SHP77 (cell line): ENCODE measurements at places on chromosomes 11 and 22.
A peak's percentile ranks its signal among the peaks of the same experiment; 100 is the strongest.

DNA sequence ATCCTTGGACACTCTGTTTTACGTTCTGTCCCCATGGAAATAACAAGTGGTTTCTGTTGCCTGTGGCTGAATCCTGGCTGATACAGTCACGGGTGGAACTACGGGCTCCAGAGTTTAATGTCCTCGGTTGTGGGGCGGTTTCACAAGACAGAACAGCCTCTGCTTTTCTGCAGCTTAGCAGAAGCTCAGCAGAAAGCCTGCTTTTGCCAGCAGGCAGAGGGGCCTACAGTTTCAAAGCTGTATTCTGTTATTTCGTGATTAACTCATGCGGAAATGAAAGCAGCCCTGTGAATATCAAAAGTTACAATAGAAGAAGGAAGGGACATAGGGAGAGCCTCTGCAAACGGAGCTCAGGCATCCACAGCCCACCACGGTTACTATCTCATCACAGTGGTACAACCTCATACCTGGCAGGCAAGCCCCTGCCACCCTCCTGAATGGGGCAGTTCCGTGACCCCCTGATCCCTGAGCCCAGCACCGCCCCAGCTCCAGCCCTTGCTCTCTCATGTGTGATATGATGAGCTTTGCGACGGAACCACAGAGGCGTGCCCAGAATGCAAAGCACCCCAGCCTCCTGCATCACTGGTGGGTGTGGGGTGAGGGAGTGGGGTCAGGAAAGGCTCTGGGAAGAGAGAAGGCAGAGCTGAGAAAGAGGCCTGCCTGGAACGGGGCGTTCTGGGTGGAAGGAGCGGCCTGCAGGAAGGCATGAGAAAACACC, 360.6 kb downstream of the BRD1 start:
- no peak for DNase-seq

DNA sequence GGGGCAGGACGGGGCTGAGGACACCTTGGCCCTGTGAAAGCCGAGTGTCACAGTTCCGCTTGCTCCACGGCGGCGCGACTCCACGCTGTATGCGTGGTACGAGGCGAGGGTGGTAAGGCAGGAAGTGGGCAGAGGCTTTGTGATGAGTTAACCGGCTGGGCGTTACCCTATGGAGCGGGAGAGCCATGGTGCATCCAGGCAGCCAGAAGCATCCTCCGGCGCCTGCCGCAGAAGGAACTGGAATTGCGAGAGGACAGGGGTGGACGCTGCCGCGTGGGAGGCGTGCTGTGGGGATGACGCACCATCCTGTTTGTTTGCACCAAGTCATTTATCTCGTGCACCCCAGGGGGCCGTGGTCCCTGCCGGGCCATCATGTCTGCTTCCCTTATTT, 643.9 kb downstream of the BRD1 start:
- DNase-seq = no peak

DNA sequence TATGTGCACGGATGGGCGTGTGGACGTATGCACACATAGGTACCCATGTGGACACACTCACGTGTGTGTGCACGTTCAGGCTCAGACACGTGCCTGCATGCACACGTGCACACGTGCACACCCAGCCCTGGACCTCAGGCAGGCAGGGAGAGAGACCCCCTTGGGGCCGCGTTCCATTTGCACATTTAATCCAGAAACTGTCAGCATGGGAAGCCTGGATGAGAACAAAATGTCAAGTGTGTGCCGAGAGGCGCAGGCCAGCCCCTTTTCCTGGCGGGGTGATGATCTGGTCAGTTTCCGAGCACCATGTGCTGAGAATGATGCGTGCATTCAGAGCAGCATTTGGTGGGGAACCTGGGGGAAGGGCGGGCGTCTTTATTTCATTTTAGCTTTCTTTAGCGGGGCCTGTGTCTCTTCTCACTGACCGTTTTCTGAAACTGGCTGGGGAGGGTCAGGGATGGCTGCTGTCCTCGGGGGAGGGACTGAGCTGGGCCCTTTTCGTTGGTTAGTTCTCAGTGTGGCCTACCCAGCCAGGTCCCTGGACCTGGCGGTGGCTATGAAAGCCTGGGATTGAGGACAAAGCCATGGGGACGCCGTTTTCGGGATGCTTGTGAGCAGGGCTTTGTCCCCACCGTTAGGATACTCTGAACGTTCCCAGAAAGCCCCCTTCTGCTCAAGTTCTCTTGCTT, 96.3 kb downstream of the KCNQ1 start:
- DNase-seq = no peak

GRCh38 chr22:21639359-21639758, 2.7 kb upstream of the SDF2L1 start:
- DNase-seq = no peak

DNA sequence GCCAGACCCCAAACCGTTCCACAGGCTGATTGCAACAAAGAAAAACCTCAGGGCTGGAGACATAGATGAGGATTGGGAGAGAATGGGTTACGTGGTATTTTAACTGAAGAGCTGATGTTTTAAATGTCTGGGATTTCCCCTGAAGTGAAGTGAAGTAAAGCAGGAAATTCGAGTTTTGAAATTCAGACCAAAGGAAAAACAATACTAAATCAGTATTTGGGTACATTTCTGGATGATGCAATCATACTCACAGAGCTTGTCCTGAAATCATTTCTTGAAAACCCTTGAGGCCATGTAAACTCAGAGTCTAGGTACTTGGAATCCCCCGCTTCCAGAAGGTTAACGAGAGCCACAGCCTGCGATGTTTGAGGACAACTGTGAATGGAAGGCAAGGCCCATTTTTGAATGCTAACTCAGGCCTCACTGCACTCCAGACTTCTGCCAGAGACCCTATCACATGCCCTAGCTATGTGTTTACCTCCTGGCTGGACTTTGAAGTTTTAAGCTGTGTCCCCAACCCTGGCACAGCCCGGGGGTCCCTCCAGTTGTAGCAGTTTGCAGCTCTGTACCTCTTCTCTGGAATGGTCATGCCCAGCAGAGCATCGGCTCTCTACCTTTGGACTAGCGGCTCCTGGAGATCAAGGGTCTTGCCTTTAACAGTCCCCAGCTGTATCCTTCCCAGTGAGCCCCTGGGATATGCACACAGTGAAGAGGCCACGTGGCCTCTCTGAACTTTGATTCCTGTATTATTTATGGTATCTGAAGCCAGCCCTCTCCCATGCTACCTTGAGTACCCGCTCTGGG, 5.4 kb upstream of the FTH1 start:
- no peak for DNase-seq

GRCh38 chr11:79663017-79663416, 222.2 kb upstream of the TENM4 start:
- peak; percentile 46 for DNase-seq

- DNase-seq = peak; percentile 42
These were observed 17.2 kb downstream of the CLDN25 start for GRCh38 chr11:113796663-113797259.

DNA sequence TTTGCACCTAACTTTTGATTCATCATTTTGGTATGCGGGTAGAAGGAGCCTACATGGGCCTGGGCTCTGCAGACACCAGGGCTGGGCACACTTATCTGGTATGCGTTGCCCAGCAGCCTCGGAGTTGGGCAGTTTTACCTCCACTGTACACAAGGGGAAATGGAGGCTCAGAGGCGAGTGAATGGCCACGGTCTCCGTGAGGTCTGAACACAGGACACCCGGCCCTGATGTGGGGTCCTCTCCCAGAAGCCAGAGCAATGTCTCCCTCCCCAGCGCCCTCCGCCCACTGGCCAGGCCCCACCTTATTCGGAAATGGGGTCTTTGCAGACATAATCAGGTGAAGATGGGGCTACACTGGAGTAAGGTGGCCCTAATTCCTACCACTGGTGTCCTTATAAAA, 43.7 kb downstream of the OSBPL5 start:
- DNase-seq = no peak

- DNase-seq = no peak
These were observed 93.2 kb upstream of the BMAL1 start for GRCh38 chr11:13184295-13184794.

- DNase-seq = no peak
These were observed 29.3 kb downstream of the CELF1 start for GRCh38 chr11:47523490-47524225.

- no peak for DNase-seq
These were observed 20.3 kb downstream of the MMP20 start for GRCh38 chr11:102604875-102605274.

- DNase-seq = peak; percentile 83
These were observed 87.4 kb upstream of the ARHGAP32 start for GRCh38 chr11:129279326-129280026.

DNA sequence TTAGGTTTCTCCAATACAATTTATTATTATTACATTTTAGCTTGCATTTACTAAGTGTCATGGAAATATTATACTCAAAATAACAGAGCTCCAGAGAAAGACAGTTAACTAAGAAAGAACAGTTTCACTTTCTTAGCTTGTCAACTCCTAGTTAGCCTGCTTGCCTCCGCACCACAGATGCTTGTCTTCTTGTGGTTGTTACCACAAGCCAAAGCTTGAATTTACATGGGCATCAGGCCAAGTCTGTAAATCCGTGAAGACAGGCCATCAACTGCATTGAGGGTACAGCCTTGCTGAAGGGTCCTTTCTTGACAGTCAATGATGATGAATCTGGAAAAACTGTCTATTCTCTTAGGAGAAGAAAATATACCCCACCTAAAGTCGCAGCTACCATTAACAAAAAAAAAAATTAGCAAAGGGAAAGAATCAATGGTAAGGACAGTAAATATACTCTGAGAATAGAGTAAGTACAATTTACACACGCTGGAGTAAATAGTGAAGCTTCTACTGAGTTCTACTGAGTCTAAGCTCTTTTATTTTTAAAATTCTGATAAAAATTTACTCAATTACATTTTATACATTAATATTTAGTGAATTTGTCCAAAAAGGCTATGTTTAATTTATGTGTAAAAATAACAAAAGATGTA, 15.6 kb upstream of the DENND5A start:
- DNase-seq = no peak

DNA sequence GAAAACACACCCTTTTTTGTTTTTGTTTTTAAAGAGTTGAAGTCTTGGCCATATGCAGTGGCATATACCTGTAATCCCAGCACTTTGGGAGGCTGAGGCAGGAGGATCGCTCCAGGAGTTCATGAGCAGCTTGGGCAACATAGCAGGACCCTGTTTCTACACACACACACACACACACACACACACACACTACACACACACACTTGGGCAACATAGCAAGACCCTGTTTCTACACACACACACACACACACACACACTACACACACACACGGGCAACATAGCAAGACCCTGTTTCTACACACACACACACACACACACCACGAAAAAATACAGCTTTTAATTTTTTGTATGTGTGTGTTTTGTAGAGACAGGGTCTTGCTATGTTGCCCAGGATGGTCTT, 54.5 kb downstream of the HIPK3 start:
- DNase-seq = no peak

- no peak for DNase-seq
These were observed 69.2 kb upstream of the TTC12 start for GRCh38 chr11:113245216-113245615.

- DNase-seq = no peak
These were observed 49.4 kb upstream of the PICALM start for GRCh38 chr11:86118253-86118652.

DNA sequence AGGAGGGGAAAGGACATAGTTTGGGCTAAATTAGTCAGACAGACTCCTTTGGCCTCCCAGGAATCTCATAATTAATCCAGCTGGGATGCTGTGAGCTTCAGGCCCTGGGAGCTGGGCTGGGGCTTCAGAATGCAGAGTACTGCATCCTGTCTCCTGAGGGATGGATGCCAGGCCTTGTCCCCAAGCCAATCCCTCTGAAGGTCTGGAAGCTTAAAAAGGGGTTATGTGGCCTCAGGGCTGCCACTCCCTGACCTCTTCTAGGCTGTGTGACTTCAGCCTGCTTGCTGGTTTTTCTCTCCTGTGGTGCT, 6.9 kb upstream of the LRRC32 start:
- no peak for DNase-seq

DNA sequence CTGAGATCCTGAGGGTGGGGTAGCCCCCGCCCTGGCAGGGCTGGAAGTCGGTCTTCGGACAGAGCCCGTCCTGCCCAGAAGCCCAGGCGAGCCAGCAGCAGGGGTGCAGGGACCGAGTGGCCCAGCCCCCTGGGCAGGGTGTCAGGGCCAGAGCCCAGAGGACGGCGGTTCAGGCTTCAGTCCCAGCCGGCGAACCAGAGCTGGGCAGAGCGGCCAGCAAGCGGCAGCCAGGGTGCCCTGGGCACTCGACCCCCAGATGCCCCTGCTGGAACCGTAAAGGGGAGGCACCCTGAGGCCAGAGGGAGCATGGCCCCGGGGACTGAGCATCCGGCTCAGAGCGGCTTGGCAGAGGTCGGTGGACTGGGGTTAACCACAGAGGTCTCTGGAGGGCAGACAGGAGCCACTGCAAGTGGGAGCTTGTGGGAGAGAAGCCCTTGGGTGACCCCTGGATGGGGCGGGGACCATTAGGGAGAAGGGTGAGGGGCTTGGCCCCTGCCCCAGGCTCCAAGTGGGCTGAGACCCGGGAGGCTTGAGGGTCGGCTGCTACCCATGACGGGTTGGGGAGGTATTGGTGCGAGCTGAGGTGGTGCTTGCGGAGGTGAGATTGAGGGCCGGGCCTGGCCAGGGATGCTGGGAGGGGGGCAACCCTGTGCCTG, 15.9 kb downstream of the LSP1 start:
- no peak for DNase-seq

- DNase-seq = no peak
These were observed 27.4 kb upstream of the CCND1 start for GRCh38 chr11:69613594-69613993.

DNA sequence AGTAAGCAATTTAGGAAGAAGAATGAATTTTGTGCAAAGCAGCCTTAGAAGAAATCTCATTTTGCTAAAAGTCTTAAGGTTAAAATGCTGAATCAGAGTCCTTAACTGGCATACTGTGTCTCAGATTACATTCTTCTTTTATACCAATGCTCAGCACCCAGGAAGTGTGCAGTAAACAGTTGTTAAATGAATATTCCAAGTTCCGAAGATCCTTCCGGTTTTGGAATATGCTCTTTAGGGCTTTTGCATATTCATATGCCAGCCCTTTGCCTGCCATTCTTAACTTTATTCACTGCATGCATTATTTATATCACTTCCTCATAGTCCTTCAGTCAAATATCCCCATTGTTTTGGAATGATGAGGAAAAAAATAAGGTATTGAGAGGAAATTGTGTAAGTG, 242.0 kb downstream of the DDX10 start:
- no peak for DNase-seq

- DNase-seq = no peak
These were observed 121.7 kb upstream of the SEZ6L start for GRCh38 chr22:26047516-26047915.

GRCh38 chr22:22047266-22047665, 64.7 kb upstream of the TOP3B start:
- DNase-seq = no peak

DNA sequence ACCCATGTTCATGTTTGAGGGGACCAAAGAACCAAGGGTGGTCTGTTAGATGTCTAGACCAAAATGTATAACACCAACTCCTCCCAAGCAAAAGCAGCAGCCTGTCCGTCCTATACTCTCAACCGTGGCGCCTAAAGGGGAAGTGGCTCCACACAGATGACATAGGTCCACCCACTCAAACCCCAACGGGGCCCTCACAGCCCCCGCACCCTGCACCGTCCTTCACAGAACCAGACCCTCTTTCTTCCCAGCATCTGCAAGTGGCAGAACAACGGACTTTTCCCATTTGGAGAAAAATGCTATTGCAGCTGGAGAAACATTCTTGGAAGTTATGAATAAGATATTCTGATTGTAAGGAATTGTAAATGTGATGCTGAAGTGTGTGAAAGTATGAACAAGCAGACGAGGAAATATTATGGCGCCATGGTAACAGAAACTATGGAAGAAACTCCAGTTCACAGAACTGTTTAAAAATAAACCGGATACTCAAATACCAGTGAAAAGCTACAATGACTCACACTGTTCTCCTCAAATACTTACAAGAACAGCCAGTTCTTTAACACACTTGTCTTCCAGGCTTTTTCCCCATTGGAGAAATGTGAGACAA, 76.5 kb upstream of the ARFGAP3 start:
- DNase-seq = no peak
